ENCODE measurements at places on chromosomes 3 and 15.

- DNase-seq, result peak; percentile 79
Observed at GRCh38 chr15:87477737-87478686, 778.5 kb downstream of the NTRK3 start.

GRCh38 chr15:59976480-59977271 is 27.4 kb upstream of the FOXB1 start:
- DNase-seq, result no peak

DNA sequence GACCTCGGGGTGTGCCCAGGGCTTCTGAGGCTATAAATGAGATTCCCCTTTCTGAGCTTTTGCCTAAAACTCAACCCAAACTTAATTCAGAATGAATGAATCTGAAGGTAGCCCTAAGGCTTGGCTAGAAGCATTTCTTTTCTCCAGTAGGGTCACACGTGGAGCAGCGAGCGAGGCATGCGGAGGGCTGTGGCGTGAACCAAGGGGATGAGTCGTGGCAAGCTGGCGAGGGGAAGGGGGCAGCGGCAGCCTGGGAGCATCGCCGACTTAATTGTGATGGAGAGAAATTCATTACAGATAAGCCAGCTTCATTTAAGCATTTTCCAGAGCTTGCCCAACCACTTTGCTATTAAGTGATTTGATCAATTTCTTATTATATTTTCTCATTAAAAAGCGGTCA is 79.9 kb downstream of the CHSY1 start:
- no peak for DNase-seq

DNA sequence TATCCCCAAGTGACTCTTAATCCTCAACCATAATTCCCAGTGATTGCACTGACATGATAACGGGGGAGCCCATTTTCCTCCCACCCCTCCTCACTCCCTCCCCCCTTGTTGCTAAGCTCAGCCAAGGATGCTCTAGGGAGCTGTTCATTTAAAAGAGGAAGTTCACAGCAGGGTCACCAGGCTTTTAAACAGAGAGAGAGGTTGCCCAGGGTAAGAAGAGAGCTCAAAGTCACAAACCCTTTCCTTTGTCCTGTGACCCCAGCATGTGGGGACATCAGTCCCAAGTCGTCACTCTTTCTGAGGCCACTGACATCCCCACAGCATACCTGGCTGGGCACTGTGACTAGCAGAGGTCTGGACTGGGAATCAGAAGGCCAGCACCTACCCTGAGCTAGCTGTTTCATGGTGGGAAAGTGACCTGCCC is 144.1 kb downstream of the RORA start:
- peak; percentile 89 for DNase-seq
